AG09309 (cell line): ENCODE measurements at places on chromosomes 12 and 14.
A peak's percentile ranks its signal among the peaks of the same experiment; 100 is the strongest.

DNA sequence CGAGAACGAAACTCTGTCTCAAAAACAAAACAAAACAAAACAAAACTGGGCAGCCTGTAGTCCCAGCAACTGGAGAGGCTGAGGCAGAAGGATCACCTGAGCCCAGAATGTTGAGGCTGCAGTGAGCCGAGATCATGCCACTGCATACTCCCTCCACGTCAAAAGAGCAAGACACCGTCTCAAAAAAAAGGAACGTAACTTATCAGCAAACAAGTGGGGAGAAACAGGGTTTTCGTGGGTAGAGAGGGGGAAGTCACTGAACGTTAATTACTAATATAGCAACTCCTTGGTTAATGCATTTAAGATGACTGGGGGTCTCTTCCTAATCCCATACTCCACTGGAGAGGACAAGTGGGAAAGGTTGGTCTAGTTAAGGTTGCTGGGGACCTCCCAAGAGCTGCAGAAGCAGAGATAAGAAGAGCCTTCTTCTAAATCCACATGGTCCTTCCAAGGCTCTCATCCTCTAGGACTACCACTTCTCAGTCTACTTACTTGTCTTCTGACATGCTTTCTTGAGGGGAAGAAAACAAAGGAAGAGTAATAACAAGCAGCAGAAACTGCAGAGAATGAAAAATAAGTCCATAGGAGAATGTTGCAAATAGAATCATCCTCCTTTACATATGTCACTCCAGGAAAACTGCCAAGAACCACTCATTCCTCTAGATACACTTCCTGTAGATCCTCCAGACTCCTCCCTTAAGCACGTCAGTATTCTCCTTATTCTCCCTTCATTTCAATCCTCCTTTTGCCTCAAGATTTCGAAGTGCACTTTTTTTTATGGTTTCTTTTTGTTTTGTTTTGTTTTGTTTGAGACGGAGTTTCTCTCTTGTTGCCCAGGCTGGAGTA is 5.8 kb downstream of the NUMB start:
- no peak for DNase-seq

GRCh38 chr14:51293149-51293911 is 53.3 kb downstream of the TMX1 start:
- no peak for DNase-seq

- no peak for DNase-seq
Observed at GRCh38 chr12:113664224-113664681, 192.6 kb upstream of the LHX5 start.

- no peak for DNase-seq
Observed at GRCh38 chr14:73811164-73811503, 40.5 kb upstream of the PTGR2 start.

GRCh38 chr14:34569750-34570149 is 30.2 kb upstream of the EAPP start:
- DNase-seq: no peak

DNA sequence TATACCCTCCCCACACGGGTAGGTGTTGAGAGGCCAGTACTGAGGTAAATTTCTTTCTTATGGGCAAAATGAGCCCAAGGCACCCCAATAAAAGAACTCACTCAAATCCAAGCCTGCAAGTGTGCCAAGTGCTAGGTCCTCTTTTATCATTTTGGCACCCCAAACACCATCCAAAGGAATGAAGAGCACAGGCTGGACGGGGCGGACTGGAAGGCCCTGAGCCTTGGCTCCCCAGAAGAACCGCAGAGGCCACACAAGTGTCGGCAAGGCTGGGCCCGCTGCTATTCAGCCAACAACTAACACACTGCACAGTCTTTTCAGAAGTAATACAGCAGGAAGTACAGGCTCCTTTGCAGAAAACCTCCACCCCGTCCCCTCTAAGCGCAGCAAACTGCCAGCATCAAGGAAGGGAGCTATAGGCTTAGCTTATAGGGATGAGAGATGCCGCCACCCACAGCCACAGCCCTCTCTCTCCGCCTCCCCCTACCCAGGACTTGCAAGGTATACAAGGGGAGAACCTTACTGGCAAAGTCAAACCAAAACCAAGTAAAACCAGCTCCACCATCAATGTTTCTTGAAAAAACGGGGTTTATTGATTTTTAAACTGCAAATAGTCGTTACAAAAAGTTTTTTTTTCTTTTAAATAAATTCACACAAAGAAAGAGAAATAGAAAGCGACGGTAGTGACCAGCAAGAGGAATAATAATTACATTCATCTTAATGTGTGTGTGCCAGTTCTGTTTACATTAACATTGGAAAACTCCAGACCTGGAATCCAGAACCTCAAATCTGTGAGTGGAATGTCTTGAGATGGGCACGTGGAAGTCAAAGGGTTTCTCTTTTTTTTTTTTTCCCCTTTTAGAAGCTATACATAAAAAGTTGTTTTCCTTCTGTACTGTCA is 5.5 kb downstream of the ZFP36L1 start:
- DNase-seq: no peak

DNA sequence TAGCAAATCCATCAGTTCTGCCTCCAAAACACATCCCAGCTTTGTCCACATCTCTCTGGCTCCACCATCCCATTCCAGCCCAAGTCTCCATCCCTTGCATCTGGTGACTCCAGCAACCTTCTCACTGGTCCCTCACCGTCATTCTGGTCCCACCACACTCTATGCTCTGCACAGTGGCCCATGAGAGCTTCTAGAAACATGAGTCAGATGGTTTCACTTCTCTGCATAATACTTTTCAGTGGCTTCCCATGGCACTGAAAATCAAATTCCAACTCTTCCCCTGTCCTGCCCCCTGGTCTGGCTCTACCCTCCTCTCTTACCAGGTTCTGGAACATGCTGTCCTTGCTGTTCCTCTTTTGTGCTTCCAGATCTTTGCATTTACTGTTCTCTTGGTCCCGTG is 17.2 kb upstream of the C12orf76 start:
- DNase-seq: no peak

DNA sequence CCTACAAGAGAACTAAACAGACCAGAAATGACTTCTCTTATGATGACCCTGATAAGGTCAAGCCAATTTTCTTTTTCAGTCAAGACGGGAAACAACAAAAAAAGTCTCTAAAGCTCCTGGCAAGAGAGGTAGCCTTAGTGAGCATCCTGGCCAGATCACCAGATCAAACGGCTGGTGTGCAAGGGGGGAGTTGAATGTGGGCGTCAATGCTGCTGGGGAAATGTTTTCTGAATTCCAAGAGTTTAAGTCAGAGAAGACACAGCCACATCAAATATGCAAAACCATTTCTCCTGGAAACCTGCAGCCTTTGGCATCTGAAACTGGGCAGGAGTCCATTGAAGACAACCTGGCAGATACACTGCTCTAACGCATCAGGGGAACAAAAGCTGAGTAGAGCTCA is 16.0 kb upstream of the SELPLG start:
- DNase-seq: peak; percentile 58

DNA sequence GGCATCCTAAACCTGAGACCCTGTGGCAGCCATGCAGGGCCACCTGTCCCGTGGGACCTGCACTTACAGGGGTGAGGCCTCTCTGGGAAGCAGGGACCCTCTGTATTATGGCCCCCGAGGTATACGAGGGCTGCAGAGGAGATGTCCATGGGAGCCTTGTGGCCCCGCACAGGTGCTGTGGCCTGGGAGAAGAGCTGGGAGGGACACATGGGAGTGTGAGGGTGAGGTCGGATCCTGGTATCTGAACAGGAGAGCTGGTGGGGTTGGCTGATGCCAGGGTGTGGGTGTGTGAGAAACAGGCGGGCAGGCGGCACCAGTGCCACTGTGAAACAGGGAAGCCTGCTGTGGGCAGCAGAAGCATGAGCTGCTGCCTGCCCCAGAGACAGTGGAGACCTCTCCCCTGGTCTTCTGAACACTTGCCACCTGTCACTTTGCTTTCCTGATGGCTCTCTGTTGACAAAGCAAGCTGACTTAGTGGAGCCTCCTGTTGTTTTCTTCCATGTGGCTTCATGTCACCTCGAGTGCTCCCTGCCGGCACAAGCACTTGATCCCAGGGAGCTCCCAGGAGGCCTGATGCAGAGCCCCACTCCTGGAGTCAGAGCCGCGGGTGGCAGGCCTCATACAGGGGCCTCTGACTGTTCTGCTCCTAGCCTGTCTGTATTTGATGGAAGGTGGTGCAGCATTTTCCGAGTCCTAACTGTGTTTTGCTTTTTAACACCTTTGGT is 19.8 kb upstream of the AMN start:
- DNase-seq: no peak

GRCh38 chr14:53875324-53875897 is 81.2 kb downstream of the BMP4 start:
- DNase-seq: no peak

DNA sequence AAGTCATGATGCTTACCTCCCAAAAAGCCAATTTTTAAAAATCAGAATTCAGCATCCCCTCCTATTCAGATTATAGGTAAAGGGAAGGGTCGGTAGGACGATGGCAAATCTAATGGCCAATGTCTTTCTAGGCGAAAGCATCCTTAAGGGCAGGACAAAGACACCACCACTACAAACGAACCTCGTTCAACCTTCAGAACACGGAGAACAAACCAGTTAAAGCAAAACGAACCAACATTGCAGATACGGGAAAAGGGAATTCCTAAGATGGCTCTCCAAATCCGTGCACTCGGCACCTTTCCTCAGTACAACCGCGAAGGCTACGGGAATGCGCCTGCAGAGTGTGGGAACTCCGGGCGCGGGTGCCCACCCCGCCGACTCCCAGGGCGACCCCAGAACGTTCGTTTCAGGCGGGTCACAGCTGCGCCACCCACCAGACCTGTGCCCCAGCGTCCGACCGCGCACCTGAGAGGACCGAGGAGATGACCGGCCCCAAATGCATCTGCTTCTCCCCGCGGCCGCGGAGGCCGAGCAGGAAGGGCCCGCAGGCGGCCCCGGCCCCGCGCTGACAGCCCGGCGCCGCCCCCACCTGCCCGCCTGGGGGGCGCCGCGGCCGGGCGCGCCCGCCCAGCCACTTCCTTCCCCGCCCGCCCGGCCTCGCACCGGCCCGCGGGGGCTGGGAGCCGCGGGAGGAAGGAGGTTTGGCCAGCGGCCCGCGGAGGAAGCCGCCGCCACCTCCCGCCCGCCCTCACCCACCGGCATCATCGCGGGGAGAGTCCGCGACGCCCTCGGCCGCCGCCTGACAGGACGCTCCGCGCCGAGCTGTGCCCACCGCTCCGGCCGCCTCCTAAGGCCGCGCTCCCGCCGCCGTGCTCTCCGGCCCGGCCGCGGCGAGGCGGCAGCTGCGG is 578 bp downstream of the PPP1R13B start:
- no peak for DNase-seq

- DNase-seq: no peak
Observed at GRCh38 chr12:16407346-16407745, 59.9 kb downstream of the MGST1 start.

- peak; percentile 74 for DNase-seq
Observed at GRCh38 chr12:77231501-77231918, 166.1 kb upstream of the E2F7 start.

- DNase-seq: peak; percentile 44
Observed at GRCh38 chr14:88289234-88289633, 33.8 kb downstream of the KCNK10 start.

DNA sequence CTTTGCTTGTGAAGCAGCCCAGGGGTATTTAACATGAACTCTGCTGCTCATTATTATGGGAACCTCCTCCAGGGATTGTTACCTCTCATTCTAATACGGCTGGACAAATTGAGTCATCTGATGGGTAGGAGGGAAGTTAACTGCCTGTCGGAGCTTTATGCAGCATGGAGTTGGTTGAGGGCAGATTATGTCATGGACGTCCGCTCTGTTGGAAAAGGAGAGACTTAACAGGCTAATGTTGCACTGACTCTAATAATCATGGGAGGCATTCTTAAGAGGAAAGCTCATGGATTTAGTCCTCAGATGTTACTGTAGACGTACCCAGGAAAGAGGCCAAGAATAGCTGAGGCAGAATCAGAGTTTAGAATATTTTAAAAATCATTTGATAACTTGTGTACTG is 9.9 kb downstream of the POP5 start:
- no peak for DNase-seq

DNA sequence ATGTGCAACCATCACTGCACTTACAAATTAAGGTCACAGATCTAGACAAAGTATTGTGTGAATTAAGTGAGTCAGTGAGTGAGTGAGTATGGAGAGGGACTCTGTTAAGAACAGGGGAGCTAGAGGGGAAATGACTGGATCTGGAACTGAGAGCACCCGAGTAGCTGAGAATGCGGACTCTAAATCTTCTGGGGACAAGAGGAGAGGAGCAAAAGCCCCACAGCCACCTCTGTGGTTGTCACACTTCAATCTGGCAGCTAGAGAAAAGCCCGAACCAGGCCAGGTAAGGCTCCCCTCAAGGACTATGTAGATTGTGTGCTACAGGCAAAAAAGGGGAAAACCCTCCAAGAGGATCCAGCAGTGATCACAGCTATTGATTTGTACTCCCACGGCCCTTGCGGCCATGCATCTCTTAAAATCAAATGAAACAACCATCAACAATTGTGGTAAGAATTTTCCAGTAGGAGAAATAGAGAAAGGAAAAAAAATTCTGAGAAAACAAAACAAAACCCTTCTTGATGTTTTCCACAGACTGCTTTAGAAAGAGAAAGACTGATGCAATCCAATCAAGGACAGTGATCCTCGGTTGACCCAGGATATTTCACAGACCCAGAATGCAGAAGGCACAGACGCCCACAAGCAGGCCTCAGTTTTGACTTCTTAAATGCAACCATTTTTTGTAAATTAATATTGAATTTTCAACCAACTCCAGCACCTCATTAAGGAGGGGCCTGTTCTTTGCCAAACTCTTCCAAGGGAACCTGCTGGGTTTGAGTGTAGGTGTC is 109.6 kb downstream of the SLC38A6 start:
- DNase-seq: no peak

DNA sequence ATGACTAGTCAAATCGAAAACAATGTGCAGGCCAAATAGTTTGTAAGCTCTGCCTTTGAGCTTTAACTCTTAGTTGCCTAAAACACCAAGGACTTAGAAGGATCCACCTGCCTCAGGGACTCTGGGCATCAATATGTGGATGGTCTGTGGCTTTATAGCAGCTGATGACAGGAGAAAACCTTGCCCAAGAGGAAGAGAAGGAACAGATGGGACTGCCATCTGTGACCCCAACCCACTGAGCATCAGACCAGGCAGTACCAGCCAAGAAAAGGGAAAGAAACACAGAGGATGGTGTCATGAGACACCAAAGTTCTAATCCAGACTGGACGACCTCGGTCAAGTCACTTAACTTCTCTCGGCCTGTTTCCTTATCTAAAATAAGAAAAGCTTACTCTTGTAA is 12.7 kb downstream of the TGFB3 start:
- no peak for DNase-seq

- DNase-seq: no peak
Observed at GRCh38 chr12:117027251-117028086, 71.7 kb downstream of the TESC start.

GRCh38 chr14:90616313-90616712 is 199.9 kb downstream of the TTC7B start:
- DNase-seq: no peak

DNA sequence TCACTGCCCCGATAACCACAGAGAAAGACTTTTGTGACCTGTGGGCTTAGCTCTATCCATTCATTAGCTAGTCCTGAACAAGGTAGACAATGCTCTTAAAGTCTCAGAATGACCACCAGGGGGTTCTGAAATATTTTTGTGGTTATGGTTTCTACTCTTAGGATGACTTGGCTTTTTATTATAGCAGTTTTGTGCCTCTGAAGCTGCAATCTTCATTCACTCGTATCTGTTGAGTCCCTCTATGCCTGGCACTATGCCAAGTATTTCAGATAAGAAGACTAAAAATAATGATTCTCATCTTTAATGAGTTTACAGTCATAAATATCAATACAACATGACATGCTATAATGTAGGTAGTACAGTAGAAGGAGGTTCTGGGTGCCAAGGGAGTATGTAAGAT is 130.8 kb upstream of the TRHDE start:
- DNase-seq: no peak
